ENCODE measurements at places on chromosomes 2 and 18. TPM values are rescaled to one million over a fixed set of nuclear protein-coding genes. Genes with fewer than 3 reads are reported as not detected.

XIRP2 gene
- total RNA-seq, result 1.2 TPM

PPP3R1 gene
- 33.9 TPM for total RNA-seq

CHST9 gene
- total RNA-seq, result not detected

CCDC121 gene
- total RNA-seq, result 1.7 TPM

NYAP2 gene
- total RNA-seq, result not detected

RRM2 gene
- total RNA-seq, result 76.0 TPM

FSHR gene
- total RNA-seq, result not detected

HOXD13 gene
- total RNA-seq, result 7.5 TPM

DSG1 gene
- not detected for total RNA-seq

YPEL5 gene
- total RNA-seq, result 69.7 TPM

GPR75 gene
- total RNA-seq, result 1.1 TPM

VSNL1 gene
- 0.77 TPM for total RNA-seq

ALKAL2 gene
- total RNA-seq, result not detected

REG3G gene
- not detected for total RNA-seq

TCF4 gene
- 68.4 TPM for total RNA-seq
